CD4-positive, alpha-beta T cell treated with Interleukin-10 for 1 hour (primary cell): ENCODE measurements at places on chromosomes 1 and 21.

DNA sequence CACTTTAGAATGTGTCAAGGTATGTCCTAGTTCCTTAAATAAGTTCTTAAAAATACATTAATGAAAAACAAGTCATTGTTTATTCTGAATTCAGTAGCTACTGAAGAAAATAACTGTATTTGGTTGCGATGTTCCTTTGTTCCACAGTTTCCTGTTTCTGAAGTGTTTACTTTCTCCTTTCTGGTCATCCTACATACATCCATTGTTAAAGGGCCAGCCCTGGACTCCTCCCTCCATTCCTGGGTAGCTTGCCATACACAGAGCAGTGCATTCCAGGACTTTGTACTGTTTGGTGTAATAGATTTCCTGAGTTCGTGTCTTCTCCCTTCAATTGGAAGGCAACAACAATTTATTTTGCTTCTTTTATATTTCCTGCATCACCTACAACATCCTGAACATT lies 845.4 kb upstream of the CXADR start:
- DNase-seq = no peak

DNA sequence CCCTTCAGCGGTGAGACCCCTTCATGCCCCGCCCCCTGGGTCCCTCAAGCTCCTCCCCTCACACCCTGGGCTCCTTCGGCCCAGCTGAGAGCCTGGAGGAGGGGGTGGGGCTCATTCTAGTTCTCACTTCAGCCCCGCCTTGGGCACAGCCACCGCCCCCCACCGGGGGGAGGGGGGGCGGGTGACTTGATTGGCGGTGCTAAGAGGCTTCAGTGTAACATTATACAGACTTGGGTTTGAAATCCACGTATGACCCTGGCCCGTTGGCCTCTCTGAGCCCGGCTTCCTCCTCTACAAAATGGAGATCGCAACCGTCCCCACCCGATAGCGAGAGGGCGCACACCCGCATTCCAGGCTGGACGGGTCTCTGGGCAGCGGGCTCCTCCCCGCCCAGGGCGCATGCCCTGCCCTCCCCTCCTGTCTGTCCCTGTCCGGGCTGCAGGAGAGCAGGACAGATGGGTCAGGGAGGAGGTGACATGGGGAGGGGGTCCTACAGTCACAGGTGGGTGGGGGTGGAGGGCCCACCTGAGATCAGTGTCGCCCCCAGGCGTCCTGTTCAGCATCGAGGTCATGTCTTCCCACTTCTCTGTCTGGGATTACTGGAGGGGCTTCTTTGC lies 5.1 kb downstream of the CLCNKB start:
- DNase-seq = peak; percentile 54

GRCh38 chr1:65264197-65264929 lies 45.0 kb upstream of the DNAJC6 start:
- DNase-seq = no peak

DNA sequence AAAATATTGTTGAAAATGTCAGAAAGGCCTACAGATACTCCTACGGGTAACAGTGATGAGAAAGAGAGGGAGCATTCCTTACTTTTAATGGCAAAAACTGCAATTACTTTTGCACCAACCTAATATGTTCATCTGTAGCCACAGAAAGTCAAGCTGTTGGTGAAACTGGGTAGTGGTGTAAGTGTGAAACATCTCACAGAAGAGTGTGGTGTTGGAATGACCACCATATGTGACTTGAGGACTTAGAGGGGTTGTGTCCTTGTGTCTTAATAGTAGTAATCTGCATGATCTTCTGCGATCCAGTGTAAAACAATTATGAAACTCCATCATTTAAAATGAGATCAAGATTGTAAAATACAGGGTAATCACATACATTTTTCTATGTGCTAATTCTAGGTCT lies 320.7 kb downstream of the ADGRL2 start:
- DNase-seq = no peak

- DNase-seq = no peak
Observed at GRCh38 chr21:41557884-41558283, 49.9 kb upstream of the TMPRSS2 start.

GRCh38 chr1:52571783-52572182 lies 18.9 kb upstream of the TUT4 start:
- DNase-seq = no peak

GRCh38 chr1:228369608-228370438 lies 36.8 kb downstream of the TRIM11 start:
- DNase-seq = no peak

GRCh38 chr21:34971656-34972055 lies 77.4 kb downstream of the RUNX1 start:
- DNase-seq = no peak

GRCh38 chr1:67528141-67528540 lies 97.9 kb upstream of the SERBP1 start:
- DNase-seq = no peak

- DNase-seq = no peak
Observed at GRCh38 chr1:18666317-18666920, 35.8 kb downstream of the PAX7 start.

DNA sequence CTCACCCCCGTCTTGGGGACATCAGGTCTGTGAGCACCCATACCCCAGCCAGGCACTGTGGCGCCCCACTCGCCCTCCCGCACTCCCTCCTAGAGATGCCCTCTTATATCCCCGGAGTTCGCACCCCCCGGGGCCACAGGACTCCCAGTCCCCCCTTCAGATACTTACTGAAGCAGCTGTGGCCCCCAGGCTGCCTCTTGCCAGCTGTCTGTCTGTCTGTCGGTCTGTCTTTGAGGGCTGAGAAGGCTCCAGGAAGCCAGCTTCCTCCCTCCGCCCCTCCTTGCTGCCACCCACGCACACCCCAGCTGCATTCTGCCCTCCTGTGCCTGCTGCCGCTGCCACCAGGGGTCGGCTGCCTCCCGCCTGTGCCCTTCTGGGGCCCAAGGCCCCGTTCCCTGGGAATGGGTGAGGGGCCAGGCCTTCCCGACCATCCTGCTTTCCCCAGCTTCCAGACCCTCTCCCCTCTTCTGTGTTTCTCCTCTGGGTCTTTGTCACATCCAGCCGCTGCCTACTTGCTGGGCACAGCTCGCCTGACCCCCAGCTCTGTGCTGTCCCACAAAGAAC lies at the start of gene PTPN7:
Gene PTPN7 (minus strand): TSS at position 226 of the 564 bp plus-strand sequence. CDS start 1,200 bp downstream, outside the sequence.
- peak; percentile 82 for DNase-seq

GRCh38 chr1:162405800-162406199 lies 6.1 kb downstream of the SH2D1B start:
- no peak for DNase-seq

- DNase-seq = peak; percentile 86
Observed at GRCh38 chr1:91804546-91805023, 81.4 kb downstream of the TGFBR3 start.

DNA sequence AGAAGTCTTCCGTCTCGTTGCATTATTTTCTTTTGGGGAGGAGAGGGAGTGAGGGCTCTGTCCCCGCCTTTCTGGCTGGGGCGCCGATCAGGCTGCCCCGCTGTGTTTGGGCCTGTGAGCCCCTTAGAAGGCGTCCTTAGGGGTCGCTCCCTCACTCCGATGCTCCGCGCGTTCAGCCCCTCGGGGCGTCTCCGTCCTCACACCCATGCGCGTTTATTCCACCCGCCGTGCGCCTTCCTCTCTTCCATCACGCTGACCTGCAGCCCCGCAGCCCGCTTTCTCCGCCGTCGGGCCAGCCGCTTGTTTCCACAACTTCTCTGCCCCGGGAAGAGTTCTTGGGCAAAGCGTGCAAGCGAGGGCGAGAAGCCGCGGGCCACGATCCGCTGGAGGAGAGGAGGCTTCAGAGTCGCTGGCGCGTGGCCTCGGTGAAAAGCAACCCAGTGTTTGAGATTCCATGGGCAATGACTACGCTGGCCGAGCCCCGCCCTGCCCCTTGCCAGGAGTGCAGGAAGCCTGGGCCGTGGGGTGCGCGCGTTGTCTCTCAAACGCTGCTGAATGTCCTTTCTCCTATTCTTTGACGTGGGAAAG lies 27.7 kb downstream of the TRIM11 start:
- no peak for DNase-seq
